ENCODE measurements at places on chromosomes 11 and 22.

GRCh38 chr11:100878474-100878873 lies 191.4 kb downstream of the ARHGAP42 start:
- no peak for DNase-seq

DNA sequence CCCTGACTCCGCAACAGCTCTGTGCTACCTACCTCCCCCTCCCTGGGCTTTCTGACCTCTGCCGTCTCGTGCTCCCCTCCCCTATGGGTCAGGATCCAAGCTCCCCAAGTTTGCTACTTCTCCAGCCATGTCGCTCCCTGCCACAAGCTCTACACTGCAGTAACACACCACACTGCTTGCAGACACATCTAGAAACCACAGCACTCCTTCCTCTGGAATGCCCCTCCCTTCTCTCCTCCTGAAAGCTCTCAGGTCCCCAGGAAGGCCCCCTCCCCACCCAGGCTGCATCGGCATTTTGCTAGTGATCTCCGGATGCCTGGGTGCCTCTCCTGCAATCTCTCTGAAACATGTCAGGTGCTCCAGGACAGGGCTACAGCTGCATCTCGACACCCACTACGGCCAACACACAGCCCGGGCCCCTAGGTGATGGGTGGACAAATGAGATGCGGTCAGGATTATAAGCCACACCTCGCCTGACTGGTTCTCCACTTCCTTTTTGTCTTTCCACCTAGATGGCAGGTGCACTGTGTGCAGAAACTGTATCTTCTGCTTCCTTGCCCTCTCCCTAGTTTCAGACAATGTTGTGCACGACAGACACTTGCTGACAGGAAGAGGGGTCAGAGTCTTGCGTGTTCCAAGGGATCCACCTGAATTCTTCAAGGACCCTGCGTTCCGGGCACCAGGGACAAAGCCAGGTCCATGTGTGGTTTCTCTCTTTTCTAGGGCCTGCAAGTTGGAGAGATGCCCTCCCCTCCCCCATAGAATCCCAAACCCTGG lies 22.9 kb downstream of the RPUSD4 start:
- DNase-seq: no peak

- DNase-seq: no peak
These were observed 15.9 kb downstream of the NUP98 start for GRCh38 chr11:3781423-3781822.

- DNase-seq: no peak
These were observed 271.7 kb upstream of the ZC3H12C start for GRCh38 chr11:109821511-109821910.

- no peak for DNase-seq
These were observed 603.0 kb upstream of the CADM1 start for GRCh38 chr11:116107229-116107628.
